ENCODE measurements at places on chromosomes 1 and 21.
A peak's percentile ranks its signal among the peaks of the same experiment; 100 is the strongest.

DNA sequence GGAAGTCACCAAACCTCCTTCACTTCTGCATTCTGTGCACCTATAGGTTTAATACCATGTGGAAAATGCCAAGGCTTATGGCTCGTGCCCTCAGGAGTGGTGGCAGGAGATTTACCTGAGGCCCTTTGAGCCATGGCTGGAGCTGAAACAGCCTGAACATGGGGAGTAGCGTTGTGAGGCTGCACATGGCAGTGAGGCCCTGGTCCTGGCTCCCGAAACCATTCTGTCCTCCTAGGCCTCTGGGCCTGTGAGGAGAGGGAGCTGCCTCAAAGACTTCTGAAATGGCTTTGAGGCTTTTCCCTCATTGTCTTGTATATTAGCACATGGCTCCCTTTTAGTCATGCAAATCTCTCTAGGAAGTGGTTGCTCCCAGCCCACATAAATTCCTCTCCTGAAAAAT, 20.6 kb downstream of the PTGFR start:
- no peak for DNase-seq

- no peak for DNase-seq
These were observed 2.1 kb downstream of the KDM5B start for GRCh38 chr1:202805886-202806844.

- DNase-seq, result no peak
These were observed 442.6 kb downstream of the PRDM2 start for GRCh38 chr1:14142397-14143100.

DNA sequence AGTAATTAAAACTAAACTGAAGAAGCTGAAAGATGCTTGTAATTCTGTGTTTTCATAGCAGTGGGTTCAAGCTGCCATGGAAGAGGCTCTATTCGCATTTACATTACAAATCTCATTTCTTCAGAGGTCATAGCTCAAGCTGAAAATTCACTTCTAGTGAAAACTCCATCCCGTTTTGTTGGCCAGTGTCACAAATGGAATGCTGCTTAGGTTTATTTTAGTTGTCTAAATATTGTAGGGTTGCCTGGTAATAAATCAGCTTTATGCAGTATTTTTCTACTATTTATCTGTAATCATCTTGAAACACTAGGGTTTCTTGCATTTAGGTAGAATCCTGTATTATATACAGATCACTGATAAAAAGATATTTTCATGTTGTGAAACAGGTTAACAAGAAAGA, 240.6 kb downstream of the PTBP2 start:
- no peak for DNase-seq

DNA sequence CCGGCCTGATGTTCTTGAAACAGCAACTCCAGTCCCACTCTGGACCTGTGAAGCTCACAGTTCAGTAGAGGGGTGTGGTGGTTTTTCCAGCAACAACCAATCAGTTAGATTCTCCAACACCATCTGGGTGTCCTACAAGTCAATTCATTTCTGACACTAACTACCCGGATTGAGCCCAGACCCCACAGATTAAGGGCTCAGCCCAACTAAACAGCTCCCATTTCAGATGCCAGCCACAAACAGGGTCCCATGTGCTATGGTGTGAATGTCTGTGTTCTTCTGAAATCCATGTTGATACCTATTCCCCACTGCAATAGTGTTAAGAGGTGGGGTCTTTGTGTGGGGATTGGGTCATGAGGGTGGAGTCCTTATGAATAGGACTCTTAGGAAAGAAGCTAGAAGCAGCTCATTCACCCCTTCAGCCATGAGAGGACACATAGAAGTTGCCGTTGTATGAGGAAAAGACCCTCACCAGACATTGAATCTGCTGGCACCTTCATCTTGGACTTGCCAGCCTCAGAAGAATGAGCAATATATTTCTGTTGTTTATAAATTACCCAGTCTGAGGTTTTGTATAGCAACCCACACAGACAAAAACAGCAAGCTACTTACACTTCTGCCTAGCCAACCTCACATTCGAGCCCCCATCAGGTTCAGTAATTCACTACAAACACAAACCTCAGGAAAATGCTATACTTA, 53.6 kb downstream of the IRF2BP2 start:
- DNase-seq, result no peak

DNA sequence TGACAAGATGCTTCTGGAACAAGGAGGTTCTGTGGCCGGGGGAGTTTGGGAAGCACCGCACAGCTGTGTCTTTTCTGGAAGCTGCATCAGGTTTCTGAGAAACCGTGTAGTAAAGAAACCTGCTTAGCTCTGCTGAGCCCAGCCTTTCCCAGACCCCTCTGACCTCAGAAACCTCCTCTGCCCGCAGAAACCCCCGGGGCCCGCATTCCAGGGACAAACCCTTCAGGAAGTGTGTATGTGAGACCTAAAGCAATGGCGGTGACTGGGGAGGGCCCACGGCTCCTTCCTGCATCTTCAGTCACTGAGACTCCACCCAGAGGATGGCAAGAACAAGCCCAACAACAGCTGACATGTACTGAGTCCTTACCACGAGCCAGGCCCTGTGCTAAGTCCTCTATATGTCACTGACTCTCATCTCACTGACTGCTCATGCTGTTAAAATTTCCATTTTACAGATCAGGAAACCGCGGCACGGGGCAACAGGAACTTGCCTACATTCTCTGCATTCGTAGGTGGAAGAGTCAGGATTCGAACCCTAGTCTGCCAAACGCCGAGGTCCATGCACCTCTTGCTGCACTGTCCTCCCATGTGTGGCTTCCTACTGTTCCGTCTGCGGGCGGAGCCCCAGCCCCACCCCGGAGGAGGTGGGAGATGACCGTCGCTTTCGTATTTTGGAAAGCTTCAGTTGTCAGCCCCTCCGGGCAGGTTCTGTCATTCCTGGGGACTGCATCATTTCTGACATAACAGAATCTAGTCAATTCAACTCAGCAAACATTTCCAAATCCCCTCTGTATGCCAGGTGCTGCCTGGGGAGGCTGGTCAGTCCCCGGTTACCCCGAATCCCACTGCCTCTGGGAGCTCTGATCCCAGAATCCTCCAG, 73.3 kb upstream of the KLHDC7A start:
- DNase-seq, result no peak

GRCh38 chr1:161725908-161726472, 4.6 kb downstream of the FCRLB start:
- DNase-seq, result peak; percentile 43

DNA sequence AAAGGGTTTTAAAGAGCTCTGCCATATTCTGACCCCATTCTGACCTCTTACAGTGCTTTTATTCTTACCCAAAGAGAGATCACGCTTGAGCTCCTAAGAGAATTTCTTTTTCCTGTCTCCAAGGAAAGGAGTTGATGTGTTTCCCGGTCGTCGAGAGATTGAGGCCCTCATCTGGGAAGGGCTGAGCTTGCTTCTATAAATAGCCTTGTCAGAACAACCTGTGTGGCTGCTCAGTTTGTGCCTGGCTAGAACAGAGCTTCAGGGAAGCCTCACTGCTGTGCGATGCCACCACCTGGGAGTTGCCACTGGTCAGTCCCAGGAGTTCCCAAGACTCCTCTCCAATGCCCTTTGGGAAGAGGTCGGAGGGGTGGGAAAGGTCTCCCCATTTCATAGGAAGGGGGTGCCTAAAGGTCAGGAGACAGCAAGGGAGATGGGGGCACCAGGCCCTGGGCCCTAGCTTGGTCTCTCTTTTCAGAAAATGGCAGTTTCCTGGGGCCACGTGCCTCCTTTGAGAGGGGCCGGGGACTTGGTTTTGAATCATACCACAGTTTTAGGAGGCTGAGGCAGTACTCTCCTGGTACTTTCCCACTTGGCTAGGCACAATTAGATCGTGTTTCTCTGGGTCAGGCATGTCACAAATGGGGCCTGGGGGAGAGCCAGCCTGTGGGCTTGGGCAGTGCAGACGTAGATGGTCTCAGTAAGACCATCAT, 52.1 kb downstream of the EIF2D start:
- DNase-seq, result no peak

DNA sequence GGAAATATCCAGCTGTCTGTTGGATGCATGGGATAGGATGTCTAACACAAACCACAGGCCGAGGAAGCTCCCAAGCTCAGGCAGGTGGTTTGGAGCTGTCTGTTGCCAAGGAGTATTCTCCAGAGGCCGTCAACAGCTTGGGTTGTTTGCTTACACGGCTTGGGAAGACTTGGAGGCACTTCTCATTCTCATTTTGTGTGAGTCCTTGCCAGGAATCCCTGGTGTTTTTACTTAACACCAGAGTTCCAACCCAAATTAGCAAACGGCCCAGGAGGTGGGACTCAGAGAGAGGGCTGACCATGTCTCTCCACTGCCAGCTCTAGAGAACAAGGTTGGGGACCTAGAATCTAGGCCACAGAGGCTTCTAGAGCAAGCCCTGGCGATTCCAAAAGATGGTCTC, 72.7 kb upstream of the FAM20B start:
- no peak for DNase-seq

GRCh38 chr1:98668733-98669132, 7.2 kb downstream of the SNX7 start:
- no peak for DNase-seq

- DNase-seq, result no peak
These were observed 116.2 kb downstream of the PTBP2 start for GRCh38 chr1:96837781-96838216.

DNA sequence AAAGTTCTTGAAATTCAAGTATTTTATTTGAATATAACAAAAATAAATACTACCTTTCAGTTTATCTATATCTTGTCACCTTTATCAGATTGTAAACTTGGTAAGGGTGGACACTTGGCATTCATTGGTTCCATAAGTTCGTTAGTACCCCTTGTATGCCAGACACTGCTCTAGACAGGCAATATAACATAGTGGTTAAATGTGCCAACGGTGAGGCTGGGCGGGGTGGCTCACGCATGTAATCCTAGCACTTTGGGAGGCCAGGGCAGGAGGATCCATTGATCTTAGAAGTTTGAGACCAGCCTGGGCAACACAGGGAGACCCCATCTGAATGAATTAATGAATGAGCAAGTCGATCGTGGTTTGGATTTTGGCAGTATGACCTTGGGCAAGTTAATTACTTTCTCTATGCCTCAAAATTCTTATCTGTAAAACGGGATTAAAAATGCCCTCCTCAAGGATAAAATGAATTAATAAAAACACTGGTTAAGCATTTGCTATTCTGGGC, 26.3 kb upstream of the SH3D21 start:
- no peak for DNase-seq

- DNase-seq, result no peak
These were observed 51.0 kb downstream of the BACH1 start for GRCh38 chr21:29349702-29350101.

GRCh38 chr1:8796812-8797211, 20.6 kb downstream of the RERE start:
- DNase-seq, result no peak

GRCh38 chr1:107824946-107825345, 140.0 kb downstream of the VAV3 start:
- DNase-seq, result no peak

- peak; percentile 87 for DNase-seq
These were observed 18.2 kb upstream of the FCGR2A start for GRCh38 chr1:161486806-161487741.

- DNase-seq, result no peak
These were observed 6.7 kb downstream of the AZIN2 start for GRCh38 chr1:33087677-33088076.

- no peak for DNase-seq
These were observed 21.5 kb upstream of the NUP133 start for GRCh38 chr1:229529639-229530038.

GRCh38 chr1:150221552-150221951, 14.4 kb downstream of the ANP32E start:
- peak; percentile 14 for DNase-seq

- no peak for DNase-seq
These were observed 178.6 kb downstream of the SLC45A1 start for GRCh38 chr1:8496473-8496872.

- no peak for DNase-seq
These were observed 332.8 kb downstream of the KCTD3 start for GRCh38 chr1:215899901-215900300.

GRCh38 chr1:165949335-165950130, 122.1 kb downstream of the UCK2 start:
- DNase-seq, result peak; percentile 37

GRCh38 chr1:217525773-217526490, 105.0 kb downstream of the GPATCH2 start:
- no peak for DNase-seq

DNA sequence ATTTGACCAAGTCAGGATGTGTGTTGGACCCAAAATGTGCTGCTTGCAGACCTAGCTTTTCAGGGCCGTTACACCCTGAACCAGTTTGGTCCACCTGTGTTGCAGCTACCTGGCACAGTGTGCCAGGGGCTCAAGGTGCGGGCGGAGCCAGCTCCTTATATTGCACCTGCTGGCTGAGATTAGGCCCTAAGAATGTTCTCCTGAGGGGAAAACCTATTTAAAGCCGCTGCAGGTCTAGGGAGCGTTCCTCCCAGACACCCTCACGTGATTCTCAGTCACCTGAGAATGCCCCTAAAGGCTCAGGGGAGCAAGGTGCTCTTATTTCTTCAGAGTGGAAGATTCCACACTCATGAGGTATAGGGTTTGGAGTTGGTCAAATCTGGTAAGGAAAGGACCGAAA, 12.0 kb downstream of the GSTM3 start:
- no peak for DNase-seq

DNA sequence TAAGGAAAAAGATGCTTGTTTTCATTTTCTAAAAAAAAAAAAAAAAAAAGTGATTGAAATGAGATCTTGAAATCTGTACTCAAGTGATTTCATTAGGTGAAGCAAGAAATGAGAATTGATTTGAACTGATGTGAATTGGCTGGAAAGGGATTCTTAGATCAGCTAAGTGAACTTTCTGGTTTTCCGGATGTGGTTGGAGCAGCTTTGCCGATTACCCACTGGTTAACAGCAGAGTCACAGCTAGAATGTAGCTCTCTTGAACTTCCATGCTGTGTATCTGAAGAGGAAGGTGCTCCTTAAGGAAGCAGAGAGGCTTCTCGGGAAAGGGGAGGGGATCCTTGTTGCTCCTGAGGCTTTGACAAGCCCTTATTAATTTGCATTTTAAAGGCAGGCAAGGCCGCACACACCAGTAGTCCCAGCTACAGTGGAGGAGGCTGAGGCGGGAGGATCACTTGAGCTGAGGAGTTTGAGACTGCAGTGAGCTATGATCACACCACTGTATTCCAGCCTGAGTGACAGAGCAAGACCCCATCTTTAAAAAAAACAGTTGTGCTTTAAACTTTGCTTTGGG, 28.7 kb upstream of the PWP2 start:
- DNase-seq, result no peak

DNA sequence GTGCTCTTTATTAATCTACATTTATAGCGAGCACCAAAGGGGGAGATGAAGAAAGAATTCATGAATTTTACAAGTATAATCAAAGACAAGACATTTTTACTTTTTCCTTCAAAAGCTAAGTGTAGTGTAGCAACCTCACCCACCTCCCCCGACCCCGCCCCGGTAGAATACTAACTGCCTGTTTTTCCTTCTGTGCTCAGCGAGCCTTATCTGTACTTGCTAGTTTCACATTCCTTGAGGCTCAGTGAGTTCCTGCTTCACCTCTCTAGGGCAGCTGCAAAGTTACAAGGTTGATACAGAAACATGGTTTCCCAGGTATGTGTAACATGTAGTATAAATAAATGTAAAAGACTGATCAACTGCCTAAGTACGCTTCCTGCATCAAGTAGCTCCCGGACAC, 86.5 kb downstream of the LIPI start:
- no peak for DNase-seq

GRCh38 chr1:66464802-66465201, 69.2 kb upstream of the SGIP1 start:
- no peak for DNase-seq

GRCh38 chr1:63403386-63403785, 36.0 kb downstream of the ALG6 start:
- no peak for DNase-seq
